K562 (cell line): ENCODE measurements at places on chromosomes 3 and 15. TPM values are rescaled to one million over a fixed set of nuclear protein-coding genes. Genes with fewer than 3 reads are reported as not detected.
A peak's percentile ranks its signal among the peaks of the same experiment; 100 is the strongest.

- DNase-seq, result no peak
Measured at GRCh38 chr3:191355406-191355805, 25.1 kb upstream of the UTS2B start.

- DNase-seq, result no peak
Measured at GRCh38 chr15:100221471-100222348, 120.1 kb downstream of the ADAMTS17 start.

GRCh38 chr3:189638276-189639031, 7.3 kb downstream of the TP63 start:
- DNase-seq, result no peak

DNA sequence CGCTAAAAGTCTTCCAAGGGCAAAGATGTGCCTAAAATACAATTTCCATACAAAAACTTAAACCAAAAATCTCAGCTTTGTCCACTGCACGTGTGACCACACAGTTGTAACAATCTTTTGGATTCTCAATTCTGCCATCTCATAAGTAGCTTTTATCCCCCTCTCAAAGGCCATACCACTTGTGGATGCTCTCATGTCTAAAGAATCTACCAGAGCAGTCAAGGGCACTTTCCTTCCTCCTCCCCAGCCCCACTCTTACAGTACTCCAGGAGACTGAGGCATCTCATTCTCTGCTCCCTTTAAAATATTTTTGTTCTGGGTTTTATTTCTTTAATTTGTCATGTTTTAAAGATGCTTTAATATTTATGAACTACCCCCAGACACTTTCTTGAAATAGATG, 102.3 kb upstream of the PFN2 start:
- no peak for DNase-seq

GRCh38 chr3:53023072-53023823, 22.6 kb downstream of the SFMBT1 start:
- no peak for DNase-seq

DNA sequence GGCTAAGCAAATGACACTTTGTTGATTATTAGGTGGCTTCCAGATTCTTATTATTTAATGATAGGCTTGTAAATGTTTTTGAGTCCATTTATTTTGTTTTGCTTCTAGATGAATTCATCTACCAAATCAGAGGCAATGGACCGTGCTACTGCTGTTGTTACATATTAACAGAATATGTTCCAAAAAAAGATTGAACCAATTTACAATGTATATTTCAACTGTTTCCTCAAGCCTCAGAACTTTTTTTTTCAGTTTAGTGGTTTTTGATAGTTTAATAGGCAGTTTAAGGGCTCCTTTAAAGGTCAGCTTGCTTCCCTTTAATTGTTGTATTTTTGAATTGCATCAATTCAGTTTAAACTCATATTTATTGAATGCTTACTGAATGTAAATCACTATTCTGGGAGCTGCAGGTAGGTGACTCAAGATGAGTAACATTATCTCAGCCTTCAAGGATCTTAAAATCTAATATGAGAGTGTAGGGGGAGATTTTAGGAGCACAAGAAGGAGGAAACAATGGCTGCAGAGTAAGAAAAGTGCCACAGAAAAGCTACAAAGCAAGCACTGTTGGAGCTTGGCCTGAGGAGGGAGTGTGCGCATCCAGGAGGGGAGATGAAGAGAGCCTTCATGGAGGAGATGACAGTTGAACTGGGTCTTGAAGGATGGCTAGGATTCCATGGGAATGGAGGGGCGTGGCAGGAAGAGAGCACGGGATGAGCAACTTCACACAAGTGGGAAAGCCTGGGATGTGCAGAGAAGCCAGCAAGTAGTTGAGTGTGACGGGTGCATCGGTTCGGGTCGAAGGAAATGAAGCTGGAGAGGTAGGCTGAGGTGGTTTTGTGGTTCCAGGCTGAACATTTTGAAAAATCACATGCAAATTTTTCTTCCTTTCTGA, 14.7 kb downstream of the MAP2K1 start:
- DNase-seq, result no peak

DNA sequence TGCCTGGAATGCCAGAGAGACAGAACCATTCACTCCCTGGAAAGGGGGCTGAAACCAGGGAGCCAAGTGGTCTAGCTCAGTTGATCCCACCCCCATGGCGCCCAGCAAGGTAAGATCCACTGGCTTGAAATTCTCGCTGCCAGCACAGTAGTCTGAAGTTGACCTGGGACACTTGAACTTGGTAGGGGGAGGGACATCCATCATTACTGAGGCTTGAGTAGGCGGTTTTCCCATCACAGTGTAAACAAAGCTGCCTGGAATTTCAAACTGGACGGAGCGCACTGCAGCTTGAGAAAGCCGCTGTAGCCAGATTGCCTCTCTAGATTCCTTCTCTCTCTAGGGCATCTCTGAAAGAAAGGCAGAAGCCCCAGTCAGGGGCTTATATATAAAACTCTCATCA, 310.7 kb upstream of the DPPA4 start:
- DNase-seq, result no peak

ZNF80 gene
- total RNA-seq, result not detected in 2 replicates

- DNase-seq, result peak; percentile 6
Measured at GRCh38 chr3:124281453-124282316, 289.8 kb upstream of the ROPN1 start.

KLHDC8B gene
- total RNA-seq, result 32.9 and 34.1 TPM in 2 replicates

THPO gene
- total RNA-seq, result 0.40 and 0.62 TPM in 2 replicates

NR2E3 gene
- not detected in 2 replicates for total RNA-seq

- no peak for DNase-seq
Measured at GRCh38 chr15:29867241-29868000, 45.2 kb upstream of the TJP1 start.

MASP1 gene
- 0.13 and 0.22 TPM in 2 replicates for total RNA-seq

DNA sequence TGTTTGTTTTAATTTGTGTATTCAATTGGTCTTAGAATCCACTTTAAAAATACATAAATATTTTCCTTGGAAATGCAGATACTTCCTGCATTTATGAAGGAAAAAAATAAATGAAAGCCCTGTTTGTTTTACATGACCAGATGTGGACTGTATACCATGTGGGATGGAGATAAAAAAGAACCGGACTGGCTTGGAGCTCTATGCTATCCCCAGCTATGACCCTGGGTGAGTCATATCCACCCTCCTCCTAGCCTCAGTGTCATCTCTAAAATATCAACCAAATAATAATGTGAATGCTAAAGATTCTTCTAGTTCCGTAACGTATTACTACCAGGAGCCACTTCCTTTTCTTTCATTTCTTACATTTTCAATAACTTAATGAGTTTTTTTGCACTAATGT, 44.5 kb upstream of the PDZRN3 start:
- no peak for DNase-seq

DNA sequence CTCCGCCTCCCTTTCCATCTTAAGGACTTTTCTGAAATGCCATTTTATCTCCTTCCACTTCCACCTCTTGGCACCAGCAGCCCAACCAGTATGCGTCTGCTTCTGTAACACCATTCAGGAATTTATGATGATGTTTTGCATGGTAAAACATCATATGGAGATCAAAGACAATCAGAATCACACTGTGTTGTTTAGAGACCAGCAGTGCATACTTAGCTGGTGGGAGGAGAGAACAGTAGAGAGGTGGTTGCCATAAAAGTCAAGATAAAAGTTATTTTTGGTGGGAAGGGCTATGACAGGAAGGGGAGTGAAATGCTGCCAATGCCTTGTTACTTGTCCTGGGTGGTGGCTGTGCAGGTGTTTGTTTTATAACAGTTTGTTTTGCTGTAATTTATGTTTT, 268.0 kb downstream of the OPA1 start:
- DNase-seq, result no peak

FEZF2 gene
- not detected in 2 replicates for total RNA-seq

ANKRD34C gene
- total RNA-seq, result not detected in 2 replicates

CCDC54 gene
- not detected in 2 replicates for total RNA-seq

GRCh38 chr3:9600597-9600996, 47.0 kb upstream of the LHFPL4 start:
- no peak for DNase-seq

NDN gene
- 3.1 and 3.8 TPM in 2 replicates for total RNA-seq

C2CD4A gene
- total RNA-seq, result not detected in 2 replicates

DNA sequence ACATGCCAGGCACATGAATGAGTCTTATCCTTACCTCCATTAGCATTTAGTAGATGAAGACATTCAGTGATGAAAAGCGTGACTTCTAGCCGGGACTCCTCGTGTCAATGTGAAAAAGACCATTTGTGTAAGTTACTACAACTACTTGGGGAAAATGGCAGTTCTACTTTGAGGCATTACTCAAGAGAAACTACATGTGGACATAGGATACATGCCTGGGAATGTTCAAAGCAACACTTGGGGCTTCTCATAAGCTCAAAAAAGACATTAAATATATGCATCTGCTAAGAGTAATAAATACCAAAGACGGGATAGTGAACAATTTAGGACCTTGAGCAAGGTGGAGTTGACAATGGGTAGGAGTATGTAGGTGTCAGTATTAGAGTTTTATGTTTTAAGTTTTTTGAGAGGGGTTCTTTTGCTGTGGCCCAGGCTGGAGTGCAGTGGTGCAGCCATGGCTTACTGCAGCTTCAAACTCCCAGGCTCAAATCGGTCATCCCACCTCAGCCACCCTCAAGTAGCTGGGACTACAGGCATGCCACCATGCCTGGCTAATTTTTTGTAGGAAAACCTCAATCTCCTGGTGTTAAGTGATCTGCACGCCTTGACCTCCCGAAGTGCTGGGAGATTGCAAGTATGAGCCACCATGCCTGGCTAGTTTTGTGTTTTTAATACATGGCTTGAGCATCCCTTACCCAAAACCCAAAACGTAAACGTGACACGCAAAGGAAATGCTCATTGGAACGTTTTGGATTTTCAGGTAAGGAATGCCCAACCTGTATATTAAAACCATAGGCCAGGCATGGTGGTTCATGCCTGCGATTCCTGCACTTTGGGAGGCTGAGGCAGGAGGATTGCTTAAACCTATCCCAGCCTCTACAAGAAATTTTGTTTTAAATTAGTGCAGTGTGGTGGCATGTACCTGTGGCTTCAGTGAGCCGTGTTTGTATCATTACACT, 3.9 kb downstream of the RPLP1 start:
- no peak for DNase-seq

DNA sequence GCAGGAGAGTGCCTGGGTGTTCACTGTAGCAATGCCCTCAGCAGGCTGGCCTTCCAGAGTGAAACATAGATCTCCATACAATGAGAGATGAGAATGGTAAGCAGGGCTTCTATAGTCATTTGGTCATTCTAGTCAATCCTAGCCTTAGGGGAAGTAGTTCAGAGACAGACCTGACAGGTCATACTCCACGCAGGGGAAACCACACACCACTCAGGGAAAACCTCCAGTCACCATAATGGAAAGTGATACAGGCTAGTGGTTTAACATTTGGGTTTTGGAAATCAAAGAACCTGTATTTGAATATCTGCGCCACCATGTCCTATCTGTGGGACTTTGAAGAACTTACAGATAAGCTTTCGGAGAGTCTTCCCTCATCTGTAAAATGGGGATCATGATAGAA, 425.7 kb upstream of the PPP2R3A start:
- no peak for DNase-seq

NANOGP8 gene
- total RNA-seq, result not detected in 2 replicates

ADPRH gene
- total RNA-seq, result 1.3 and 1.4 TPM in 2 replicates

DNA sequence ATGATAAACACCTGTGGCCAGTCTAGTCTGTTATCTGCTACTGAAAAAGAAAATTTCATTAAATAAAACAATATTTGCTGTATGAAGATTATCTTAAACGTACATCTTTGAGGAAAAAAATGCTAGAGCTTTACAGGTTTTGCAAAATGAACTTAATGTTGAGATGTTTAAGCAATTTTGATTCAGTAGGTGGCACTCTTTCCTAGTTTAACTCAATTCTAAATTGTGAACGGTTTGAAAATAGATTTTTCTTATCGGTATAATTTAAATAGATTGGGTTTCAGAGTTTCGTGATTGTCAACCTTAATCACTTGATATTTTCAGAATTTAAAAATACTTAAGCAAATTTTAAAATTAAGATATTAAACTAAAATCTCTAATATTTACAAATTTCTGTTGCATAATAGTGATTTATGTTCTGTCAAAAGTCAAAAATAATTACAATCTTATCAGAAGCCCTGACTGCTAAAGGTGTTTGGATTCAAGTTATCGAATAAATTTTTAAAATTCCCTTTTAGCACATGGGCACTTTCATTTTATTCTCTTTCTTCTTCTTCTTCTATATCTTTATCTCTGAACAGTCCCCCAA, 7.0 kb upstream of the RNF111 start:
- peak; percentile 20 for DNase-seq

SUCNR1 gene
- total RNA-seq, result 0.09 and 0.24 TPM in 2 replicates

DNA sequence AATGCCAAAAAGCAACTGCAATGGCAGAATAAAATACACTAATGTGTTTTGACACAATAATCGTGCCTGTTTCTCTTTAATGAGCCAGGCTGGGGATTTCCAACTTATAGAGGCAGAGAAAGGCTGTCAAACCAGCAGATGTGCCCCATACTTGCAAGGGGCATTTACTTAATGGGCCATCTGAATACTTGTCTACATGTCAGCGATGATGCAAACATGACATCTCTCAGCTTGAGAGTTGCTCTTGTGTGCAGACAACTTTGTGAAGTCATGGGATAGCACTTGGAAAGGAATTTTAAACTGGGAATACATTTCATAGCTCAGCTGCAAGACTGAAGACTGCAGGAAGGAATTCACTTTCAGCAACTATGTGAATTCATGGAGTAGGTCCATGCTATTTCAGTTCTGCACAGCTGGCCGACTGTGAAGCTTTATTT, 127.4 kb upstream of the ADAMTS9 start:
- no peak for DNase-seq

DNA sequence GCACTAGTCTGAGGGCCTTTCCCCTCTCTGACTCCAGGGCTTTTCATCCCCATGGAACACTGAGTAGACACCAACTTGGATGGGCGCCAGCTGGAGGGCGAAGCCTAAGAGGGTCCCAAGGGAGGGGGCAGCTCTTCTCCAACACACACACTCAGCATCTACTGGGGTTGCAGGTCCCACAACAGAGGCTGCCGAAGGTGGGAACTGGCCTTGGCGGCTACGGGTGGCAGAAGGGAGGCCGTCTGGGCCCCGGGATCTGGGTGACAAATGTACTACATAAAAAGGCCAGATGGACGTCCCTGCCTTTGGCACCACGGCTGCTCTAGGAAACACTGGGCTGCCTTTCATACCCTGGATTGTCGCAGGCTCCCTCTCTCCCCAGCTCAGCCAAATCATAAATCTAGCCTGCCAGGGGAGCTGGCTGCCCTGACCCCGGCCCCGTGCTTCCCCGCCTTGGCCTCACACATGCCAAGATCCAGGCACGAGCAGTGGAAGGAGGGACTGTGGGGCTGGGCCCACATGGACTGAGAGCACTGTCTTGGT, 31.5 kb downstream of the SEMA5B start:
- no peak for DNase-seq

DNA sequence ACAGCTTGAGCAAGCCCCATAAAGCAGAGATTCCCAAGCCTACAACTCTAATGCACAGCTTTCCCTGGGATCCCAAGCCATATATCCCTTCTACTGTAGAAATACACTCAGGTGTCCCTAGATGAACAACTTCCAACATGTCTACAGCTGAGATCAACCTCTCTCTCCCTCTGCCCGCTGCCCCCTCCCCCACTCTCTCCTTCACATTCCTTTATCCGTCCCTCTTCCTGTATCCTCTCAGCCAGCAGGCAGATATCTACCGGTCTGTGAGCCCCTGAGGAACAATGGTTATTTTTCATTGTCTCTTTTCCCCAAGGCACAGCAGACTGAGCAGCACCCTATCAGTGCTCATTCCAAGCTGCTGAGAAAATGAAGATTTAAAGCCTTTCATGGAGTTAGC, 138.6 kb downstream of the SUCLG2 start:
- no peak for DNase-seq
